GM12892 (cell line): ENCODE measurements at places on chromosomes 1 and 21.

- DNase-seq = no peak
Observed at GRCh38 chr1:85692730-85693314, 15.4 kb downstream of the ZNHIT6 start.

- no peak for DNase-seq
Observed at GRCh38 chr1:156167536-156167935, 14.2 kb downstream of the SEMA4A start.

GRCh38 chr1:235279694-235280093 lies 48.3 kb downstream of the ARID4B start:
- no peak for DNase-seq

GRCh38 chr21:43605320-43606215 lies 53.7 kb downstream of the HSF2BP start:
- no peak for DNase-seq

DNA sequence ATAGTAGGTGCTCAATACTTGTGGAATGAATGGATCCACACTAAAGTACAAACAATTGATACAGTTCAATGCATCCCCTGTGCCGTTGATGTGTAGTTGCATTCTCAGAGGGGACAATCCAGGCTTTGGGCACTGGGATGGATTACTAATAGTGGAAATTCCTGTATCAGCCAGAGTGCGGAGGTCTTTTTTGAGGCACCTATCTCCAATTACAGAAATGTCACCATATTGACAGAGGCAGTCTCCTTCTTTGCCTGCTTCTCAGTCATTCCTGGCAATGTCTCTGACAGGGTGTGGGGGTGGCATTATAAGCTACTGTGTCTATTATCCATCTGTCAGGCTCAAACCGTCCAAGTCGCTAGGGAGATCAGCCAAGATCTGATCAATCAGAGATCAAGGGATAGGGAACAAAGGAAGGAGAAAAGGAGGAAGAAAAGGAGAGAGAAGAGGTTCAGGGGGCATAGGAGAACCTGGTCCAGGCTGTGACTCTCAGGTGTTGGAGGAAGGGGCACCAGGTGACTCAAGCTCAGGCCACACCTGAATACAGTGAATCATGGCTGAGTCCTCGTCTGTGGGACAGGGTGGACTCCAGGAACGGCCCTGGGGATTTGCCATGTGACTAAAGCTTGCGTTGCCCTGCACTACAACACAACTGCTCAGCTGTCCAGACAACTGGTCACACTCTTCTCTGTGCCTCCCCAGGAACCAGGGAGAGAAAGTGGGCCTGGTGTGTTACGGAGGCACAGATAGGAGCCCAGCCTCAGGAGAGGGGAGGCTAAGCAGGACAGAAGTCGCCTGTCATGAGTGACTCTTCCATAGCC lies 3.4 kb upstream of the LAMB3 start:
- no peak for DNase-seq
